NCI-H748 treated with DMSO at 0.1 percent for 48 hours (cell line): ENCODE measurements at places on chromosomes 1 and 21.

- DNase-seq, result no peak
Observed at GRCh38 chr1:119966020-119966419, 69.7 kb upstream of the ADAM30 start.

- no peak for DNase-seq
Observed at GRCh38 chr1:205435578-205436573, 14.0 kb upstream of the LEMD1 start.

DNA sequence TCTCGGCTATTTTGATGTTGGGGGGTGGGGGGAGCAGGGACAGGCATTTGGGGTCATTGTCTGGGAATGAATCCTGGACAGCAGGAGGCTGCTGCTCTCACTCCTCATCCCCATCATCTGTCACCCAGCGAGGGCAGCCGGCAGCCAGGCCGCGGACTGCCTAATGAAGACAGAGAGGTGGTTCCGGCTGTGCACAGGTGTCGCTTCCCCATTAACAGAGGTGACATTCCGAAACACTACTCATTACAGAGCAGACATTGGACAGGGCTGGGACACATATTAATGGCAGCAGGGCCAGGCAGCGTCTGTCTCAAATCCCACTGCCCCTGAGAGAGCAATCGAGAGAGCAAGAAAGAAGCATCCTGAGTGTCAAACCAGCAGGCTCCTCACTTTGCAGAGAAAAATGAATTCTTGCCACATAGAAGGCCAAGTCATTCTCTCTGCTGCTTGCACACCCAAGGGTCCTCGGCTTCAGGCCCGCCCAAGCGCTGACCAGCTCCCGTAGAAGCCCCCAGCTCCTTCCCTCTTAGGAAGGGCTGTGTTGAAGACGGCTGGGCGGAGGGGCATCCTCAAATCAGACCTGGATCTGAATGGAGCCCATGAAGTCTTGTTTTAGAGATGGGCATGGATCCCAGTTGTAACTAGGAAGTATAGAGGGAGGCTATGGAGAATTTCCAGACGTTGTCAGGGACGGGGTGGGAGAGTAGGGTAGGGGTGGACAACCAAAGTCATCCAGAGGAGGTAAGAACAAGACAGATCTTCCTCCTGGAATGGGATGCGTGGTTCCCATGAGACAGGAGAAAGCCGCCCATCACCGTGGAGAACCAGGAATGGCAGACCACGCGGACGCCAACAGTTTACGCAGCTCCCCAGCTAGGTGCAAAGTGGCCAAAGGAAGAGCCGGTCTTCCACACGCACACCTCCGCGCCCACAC lies 8.2 kb upstream of the LEMD1 start:
- no peak for DNase-seq

GRCh38 chr1:107454791-107455190 lies 314.0 kb downstream of the NTNG1 start:
- DNase-seq, result no peak

DNA sequence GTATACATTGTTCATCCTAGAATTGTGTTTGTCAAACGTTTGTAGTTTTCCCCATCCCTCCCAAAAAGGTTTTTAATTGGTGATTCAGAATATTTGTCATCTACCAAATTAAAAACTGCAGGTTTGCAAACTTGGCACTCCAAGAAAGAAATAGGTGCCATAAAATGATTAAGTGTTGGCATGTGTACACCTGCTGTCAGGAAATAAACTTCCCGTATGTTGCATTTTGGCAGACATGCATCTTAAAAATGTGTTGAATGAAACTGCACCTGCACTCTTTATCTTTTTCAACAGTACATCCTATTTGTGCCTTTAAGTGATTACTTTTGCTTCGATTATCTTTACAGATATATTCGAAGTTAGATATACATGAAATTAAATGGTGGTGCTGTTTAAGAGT lies 7.3 kb downstream of the B3GALT2 start:
- DNase-seq, result no peak

DNA sequence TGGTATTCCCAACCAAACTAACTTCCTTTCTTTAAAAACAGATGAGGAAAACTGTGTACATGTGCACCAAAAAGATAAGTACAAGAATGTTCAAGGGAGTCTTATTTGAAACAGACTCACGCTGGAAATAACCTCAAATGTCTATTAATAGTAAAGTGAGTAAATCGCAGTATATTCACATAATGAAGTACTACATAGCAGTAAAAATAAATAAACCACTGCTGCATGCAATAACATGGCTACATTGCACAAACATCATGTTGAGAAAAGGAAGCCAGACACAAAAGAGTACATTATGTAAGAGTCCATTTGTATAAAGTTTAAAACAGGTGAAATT lies 5.2 kb upstream of the DENND2D start:
- DNase-seq, result no peak

DNA sequence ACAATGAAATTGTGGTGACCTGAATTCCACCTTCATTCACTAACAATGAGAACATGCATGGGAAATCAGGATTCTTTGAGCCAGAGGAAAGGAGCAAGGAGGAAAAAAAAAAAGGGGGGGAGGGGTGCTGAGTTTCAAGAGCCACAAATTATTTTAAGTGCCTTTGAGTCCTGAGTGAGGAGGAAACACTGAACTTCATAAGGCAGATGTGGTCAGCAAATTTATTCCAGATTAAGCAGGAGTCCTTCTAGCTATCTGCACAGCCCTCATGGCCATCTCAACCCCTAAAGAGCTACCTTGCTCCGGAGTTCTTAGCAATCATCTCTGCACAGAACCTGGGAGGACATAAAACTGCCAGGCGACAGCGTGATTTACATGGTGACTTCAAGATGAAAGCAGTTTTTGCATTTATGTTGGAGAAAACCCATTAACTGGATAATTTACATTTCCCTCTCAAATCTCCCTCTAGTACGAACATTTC lies 21.7 kb downstream of the ASTN1 start:
- DNase-seq, result no peak

DNA sequence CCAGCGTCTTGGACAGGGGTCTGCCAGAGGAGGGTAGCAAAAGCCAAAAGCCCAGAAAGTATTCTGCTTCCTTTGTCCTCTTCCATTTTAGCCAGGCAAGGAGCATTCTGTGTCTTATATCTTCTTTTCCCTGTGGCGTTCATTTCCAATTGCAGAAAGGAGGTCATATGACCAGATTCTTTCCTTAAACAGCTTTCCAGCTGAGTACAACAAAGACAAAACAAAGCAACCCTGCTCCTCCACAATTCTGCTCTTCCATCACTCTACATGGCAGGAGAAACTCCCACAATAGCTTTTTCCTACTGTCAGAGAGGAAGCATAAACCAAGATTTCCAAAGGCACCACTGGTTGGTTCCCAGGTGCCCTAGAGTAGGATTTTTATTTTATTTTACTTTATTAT lies 19.7 kb downstream of the ENSA start:
- DNase-seq, result no peak

GRCh38 chr1:168766568-168766967 lies 37.6 kb upstream of the DPT start:
- no peak for DNase-seq

DNA sequence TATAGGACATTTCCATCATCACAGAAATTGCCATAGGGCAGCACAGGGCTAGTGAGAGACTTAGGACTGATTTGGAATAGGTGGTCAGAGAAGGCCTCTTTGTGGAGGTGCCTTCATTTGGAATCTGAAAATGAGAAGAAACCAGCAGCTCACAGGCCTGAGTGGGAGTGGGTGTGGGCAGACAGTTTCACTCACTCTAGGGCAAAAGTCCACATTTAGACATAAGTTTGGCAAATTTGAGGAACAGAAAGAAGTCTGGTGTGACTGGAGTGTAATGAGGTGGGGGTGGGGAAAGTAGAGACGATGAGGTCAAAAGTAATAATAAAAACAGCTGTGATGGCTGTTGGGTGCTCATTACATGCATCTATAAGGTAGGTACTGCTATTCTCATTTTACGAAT lies 22.4 kb upstream of the BCAR3 start:
- no peak for DNase-seq

GRCh38 chr1:170721621-170722020 lies 57.7 kb downstream of the PRRX1 start:
- DNase-seq, result no peak

DNA sequence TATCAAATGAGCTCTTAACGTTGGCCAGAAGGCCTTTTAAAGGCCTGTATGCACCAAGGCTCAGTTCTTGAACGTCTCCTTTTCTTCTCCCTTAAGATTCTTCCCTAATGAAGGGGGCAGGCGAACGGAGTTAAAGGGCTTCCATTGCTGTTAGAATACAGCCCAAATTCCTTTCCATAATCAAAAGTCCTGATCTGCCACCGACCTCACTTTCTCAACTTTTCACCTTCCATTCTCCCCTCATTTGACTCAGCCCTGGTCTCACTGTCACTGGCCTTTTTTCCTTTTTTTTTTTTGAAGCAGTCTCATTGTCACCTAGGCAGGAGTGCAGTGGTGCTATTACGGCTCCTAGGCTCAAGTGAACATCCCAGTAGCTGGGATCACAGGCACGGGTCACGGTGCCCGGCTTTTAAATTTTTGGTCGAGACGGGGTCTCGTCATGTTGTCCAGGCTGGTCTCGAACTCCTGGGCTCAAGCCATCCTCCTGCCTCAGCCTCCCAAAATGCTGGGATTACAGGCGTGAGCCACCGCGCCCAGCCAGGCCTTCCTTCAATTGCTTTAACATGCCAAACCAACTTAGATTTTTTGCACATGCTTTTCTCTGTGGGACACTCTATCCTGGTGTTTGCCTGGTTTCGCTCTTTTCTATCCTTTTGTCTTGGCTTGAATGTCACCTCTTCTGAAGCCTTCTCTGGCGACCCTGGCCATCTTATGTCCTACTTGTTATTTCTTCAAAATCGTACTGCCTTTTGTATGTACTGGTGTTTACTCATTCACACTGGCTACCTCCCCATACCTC lies 612 bp upstream of the CMPK1 start:
- no peak for DNase-seq

GRCh38 chr1:93749894-93750301 lies 68.3 kb upstream of the BCAR3 start:
- DNase-seq, result no peak

DNA sequence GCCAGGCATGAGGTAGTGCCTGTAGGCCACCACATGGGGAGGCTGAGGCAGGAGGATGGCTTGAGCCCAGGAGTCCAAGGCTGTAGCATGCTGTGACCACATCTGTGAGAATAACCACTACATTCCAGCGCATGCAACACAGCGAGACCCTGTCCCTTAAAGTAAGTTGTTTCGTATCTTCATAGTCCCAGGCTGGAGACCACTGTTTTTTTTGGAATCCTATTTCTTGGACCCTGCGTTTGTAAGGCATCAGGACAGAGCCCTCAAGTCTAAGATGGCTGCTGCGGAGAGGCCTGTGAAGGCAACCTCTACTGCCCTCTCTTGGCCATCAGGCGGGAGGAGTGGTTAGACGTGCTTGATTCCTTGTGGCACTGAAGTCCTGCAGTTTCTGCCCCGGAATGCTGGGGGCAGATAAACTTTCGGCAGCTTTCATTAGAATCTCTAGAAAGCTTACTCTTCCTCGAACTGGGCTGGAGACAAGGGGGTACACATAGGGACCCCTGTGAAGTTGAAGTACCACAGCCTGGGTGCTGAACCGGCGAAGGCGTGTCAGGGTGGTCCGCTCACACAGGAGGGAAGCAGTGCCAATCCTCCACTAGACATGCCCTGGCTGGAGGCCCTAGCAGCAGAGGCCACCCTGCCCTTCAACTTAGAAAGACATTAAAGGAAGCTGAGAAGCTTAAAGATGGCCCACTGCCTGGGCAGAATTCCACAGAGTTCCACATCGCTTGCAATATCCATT lies 36.6 kb downstream of the RABIF start:
- no peak for DNase-seq

- DNase-seq, result no peak
Observed at GRCh38 chr1:163130225-163130856, 61.2 kb downstream of the RGS4 start.

DNA sequence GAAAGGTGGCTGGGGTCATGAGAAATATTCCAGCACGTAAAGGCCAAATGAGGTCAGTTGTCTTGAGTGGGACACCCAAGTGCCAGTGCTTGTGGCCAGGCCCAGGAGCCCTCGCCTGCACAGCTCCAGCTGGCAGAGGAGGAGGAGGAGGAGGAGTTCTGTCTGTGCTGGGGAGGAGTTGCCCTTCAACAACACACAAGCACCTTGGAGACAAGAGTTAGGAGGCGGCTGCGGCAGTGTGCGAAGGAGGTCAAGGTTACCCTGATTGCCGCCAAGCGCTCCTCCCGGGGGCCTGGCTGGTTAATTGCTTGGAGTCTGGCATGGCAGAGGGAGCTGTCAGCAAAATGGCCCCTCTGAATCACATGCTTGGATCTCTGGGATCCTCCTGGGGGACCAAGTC lies 45.1 kb downstream of the GRIK3 start:
- DNase-seq, result no peak

DNA sequence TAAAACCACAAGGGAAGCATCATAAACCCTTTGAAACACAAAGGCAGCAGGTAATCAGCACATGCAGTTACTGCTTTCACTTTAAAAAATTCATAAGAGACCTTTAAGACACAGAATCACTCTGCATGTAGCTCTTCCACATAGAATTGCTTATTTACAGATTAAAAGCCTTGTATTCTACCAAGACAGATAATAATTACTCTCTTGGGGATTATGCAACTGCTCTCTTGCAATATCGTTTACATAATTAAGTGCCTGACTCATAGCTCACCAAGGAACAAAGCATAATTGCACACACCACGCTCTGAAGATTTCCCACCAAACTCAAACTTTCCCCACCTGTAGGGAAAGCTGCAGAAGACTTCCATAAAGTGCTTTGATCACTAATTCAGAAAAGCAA lies 87.9 kb downstream of the VAV3 start:
- DNase-seq, result no peak

GRCh38 chr1:229079016-229079595 lies 191.8 kb upstream of the RAB4A start:
- no peak for DNase-seq

GRCh38 chr1:58312461-58312860 lies 234.1 kb downstream of the OMA1 start:
- no peak for DNase-seq

GRCh38 chr1:7953850-7954609 lies 7.5 kb upstream of the PARK7 start:
- DNase-seq, result peak; percentile 65

- DNase-seq, result no peak
Observed at GRCh38 chr1:49622877-49623276, 400.9 kb downstream of the AGBL4 start.

DNA sequence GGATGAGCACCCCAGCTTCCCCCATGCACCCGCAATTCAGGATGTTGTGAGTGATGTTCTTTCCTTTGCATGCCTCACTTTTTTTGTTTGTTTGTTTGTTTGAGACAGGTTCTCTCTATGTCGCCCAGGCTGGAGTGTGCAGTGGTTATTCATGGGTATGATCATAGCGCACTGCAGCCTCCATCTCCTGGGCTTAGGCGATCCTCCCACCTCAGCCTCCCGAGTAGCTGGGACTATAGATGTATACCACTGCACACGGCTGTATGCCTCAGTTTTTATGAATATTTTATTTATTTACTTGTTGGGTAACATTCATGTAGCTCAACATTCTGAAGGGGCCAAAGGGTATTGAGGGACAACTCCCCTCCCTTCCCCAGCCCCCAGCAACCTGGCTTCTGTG lies 54.8 kb downstream of the H3-3A start:
- DNase-seq, result no peak

GRCh38 chr21:43851593-43851992 lies 13.4 kb upstream of the AGPAT3 start:
- no peak for DNase-seq

GRCh38 chr1:24966724-24967346 lies 36.8 kb upstream of the RUNX3 start:
- DNase-seq, result no peak

- no peak for DNase-seq
Observed at GRCh38 chr1:92211166-92211565, 6.5 kb upstream of the C1orf146 start.

GRCh38 chr1:96308314-96308713 lies 413.3 kb upstream of the PTBP2 start:
- DNase-seq, result no peak

- peak; percentile 7 for DNase-seq
Observed at GRCh38 chr1:77447669-77448068, 165.8 kb downstream of the AK5 start.
